ENCODE measurements at places on chromosomes 3 and 15. TPM values are rescaled to one million over a fixed set of nuclear protein-coding genes. Genes with fewer than 3 reads are reported as not detected.

The CLRN1 gene
- not detected for total RNA-seq

The CAND2 gene
- 12.5 TPM for total RNA-seq

- DNase-seq, result no peak
These were observed 152.3 kb downstream of the MCTP2 start for GRCh38 chr15:94383706-94384105.

The GP5 gene
- total RNA-seq, result not detected

- DNase-seq, result no peak
These were observed 179.1 kb downstream of the NSUN3 start for GRCh38 chr3:94241986-94242385.
